ENCODE measurements at places on chromosomes 2 and 18. TPM values are rescaled to one million over a fixed set of nuclear protein-coding genes. Genes with fewer than 3 reads are reported as not detected.

GRCh38 chr2:234730066-234730640, 221.7 kb upstream of the SH3BP4 start:
- DNase-seq = no peak

INPP1 gene
- 11.0 TPM for total RNA-seq

CSRNP3 gene
- 214 TPM for total RNA-seq

DNA sequence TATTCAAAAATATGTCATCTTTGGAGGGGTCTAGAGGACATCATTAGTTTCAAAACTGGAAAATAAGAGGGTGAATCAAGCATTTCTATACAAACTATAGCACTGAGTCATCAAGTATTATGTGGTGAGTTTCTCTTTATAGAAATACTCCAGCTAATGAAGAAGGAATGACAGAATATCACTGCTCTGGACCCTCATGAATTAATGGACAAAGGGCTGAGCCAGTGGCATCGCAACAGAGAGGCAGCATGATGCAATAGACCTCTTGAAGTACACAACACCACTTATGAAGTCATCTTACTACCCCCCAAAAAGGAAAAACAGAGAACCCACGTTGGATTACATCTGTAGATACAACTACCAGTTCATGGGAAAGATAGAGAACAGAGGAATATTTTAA, 27.4 kb upstream of the EIF2AK3 start:
- DNase-seq = no peak

GRCh38 chr2:10271946-10272345, 30.8 kb upstream of the HPCAL1 start:
- DNase-seq = no peak

All from frontal cortex (tissue), 4 donors.